ENCODE measurements at places on chromosomes 12 and 14.
A peak's percentile ranks its signal among the peaks of the same experiment; 100 is the strongest.

- DNase-seq: peak; percentile 6
These were observed 10.5 kb downstream of the CACNA2D4 start for GRCh38 chr12:1907652-1908611.

GRCh38 chr12:26939953-26940352 is 1.7 kb downstream of the FGFR1OP2 start:
- no peak for DNase-seq

GRCh38 chr14:79586416-79586815 is 624.9 kb downstream of the DIO2 start:
- no peak for DNase-seq

- DNase-seq: no peak
These were observed 13.1 kb upstream of the SMARCC2 start for GRCh38 chr12:56202366-56202765.

DNA sequence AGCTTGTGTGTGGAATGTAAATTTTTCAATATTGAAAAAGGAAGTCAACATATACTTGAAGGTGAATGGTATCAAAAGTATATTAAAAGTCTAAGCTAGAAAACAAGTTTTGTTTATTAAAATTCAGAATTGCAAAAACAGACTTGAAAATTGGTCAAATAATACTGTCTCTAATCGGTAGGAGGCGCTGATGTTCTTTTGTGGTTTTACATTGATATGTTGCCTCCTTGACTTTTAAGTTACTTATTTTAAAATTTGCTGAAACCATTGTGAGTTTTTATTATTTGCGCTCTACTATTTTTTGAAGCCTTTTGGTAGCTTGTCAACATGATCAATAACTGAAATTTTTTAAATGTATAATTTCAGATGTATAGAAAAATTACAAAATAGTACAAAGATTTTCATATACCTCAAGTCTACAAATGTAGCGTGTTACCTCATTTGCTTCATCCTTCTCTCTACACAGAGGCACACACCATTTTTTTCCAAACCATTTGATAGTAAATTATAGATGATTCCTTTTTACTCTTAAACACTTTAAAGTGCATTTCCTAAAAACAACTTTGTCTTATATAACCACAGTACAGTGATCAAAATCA is 6.9 kb downstream of the RTRAF start:
- DNase-seq: no peak

DNA sequence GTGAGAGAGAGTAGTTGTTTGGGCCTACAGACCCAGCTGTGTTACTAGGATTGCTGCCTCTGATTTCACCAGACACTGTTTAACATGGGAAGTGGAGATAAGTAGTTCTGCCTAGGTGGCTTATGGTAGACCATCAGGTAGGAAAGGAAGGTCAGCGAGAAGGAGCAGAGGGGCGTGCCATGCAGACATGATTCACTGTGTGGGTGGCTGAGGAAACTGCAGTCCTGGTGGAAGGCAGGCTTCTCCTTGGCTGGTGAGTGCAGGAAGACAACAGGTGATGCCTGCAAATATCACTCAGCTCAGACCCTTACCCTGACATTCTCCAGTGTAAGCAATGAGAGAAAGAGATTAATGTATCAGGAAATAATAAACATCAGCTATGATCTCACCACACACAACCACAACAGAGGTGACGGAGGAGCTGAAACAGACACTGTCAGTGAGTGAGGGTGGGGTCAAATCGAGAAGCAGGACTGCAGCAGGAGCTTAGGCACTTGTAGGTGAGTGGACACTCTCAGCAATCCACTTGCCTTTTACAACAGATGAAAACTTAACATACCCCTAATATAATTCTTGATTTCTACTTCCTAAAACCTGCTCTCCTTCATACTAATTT is 2.1 kb upstream of the PRR4 start:
- DNase-seq: no peak

GRCh38 chr12:33248364-33248763 is 191.3 kb downstream of the SYT10 start:
- DNase-seq: no peak

GRCh38 chr14:91352053-91352452 is 65.6 kb downstream of the CCDC88C start:
- DNase-seq: no peak

DNA sequence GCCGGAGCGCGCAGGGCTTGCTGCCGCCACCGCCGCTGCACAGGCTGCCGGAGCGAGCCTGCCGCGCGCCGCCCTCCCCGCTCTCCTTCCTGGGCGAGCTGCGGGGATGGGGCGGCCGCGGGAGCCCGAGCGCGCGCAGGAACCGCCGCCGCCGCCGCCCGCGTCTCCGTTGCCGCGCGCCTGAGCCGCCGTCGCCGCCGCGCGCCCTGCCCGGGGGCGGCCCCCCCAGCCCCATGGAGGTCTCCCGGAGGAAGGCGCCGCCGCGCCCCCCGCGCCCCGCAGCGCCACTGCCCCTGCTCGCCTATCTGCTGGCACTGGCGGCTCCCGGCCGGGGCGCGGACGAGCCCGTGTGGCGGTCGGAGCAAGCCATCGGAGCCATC is 352 bp downstream of the PLXNC1 start:
- DNase-seq: peak; percentile 59

DNA sequence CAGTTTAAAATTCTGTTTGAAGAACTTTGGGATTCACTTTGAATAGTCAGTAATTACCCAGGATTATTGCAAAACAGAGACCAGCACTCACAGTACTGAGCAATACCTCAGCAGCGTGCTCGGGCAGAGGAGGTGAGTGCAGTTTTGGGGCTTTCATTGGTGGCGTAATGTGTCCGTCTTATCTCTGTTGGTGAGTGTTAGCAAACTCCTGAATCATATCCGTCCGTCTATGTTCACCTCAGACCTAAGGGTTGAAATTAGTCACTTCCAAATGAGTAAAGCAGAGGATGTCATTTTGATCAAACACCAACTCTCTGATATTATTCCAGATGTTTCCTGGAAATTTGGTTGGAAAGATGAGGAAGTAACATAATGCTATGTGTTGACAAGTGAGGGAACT is 82.8 kb downstream of the BORCS5 start:
- no peak for DNase-seq

GRCh38 chr12:84767079-84767478 is 145.5 kb downstream of the SLC6A15 start:
- no peak for DNase-seq

DNA sequence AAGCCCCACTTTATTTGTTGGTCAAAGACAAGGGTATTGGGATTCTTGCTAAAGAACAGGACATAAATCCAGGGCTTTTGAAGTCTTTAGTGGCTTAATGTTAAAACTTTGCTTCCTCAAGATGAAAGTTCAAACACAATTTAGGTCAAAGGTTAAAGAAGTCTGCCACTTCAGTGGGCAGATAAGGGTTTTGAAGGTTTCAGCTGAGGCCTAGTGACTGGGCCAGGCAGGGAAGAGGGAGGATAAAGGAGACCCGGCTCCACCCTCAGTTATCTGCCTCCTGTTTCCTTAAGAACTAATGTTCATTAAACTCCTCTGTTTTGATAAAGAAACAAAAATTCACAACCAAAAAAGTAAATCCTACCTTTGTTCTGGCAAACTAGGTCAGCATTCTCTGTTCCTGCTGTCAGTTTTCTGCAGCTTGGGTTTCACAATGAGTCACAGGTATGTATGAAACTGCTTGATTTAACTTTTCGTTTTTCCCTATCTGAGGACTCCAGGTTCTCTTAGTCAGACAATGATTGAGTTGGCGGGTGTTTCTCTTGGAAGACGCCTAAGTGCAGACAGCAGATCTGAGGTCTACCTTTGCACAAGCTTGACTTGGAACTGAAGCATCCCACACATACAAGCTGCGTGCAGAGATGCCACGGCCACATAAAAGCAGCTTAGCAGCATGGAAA is 208.3 kb downstream of the EXOC5 start:
- no peak for DNase-seq

- no peak for DNase-seq
These were observed 23.9 kb upstream of the MAP1LC3B2 start for GRCh38 chr12:116535241-116535640.

GRCh38 chr14:21496453-21496852 is 14.7 kb downstream of the METTL3 start:
- no peak for DNase-seq

DNA sequence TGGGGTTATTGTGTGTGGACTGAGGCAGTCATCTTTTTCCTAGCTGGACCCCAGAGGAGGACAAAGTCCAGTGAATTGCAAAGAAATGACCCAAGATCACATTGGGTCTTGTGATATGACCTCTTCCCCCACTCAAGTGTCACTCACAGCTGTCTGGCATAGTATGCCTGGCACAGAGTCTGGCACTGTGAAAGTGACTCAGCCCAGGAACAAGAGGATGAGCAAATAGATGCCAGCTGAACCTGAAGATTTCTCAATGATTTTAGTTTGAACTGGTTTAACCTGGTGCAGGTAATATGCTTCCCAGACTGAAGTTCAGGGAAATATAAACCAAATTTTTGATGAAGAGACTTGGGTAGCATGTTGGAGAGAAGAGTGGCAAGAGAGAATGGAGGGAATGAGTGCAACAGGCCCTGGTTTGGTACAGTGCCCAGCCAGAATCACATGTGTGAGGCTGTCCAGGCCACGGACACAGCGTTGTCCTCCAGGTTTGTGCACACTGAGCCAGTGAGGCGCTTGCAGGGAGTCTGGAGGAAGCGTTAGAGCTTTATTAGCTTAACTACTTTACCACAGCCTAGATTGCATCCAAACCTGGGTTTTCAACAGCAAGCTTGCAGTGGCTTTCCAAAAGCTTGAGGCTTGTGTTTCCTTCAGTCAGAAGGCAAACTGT is 332.9 kb downstream of the NUAK1 start:
- DNase-seq: no peak

- DNase-seq: peak; percentile 34
These were observed 841.1 kb downstream of the NRXN3 start for GRCh38 chr14:79011091-79011919.

DNA sequence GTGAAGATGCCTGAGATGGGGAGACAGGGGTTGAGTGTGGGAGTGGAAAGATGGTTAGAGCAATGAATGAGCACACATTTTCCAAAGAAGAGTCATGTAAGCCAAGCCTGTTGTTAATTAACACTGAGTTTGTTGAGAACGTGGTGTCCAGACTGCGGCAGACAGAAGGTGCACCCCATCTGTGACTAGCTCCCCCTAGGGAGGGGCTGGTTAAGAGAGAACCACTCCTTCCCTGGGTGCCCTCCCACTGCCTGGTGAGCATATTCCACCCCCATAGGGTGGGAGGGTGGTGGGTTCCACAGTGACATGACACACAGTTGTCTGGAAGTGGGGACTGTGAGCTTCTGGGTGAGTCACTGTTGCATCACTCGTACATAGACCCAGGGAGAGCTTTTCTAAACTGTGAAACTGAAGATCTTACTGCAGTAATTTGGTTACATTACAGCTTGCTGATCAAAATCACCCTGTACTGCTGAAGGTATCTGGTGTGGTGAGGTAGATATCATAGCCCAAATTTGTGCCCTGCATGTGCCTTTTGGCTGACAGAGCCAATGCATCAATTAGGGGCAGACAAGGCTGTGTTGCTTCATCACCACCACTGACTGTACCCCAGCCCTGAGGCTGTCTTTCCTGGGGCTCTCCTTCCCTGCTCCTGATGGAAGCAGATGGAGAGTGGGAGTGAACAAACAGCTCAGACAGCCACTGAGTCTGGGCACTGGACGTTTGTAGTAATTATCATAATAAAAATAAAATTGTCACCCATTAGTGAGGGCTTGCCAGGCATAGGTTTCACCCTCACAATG is 150.9 kb downstream of the EMP1 start:
- no peak for DNase-seq

DNA sequence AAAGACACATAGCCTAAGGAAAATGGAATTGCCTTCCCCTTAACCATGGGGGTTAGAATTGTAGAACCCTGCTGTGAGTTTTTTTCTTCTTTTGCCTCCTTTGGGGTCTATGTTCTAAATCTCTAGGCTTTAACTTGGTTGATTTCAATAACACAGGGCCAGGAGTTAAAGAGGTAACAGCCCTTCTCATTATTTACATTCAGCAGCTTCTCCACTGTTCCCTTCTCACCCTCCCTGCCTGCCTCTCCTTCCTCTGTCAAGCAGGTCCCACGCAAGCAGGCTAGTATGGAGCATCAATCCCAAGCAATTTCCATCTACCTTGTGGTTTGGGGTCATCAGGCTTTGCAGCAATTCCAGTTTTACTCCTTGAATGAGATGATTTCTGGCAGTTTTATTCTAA is 236.1 kb upstream of the G2E3 start:
- DNase-seq: no peak

- no peak for DNase-seq
These were observed 73.0 kb downstream of the PRICKLE1 start for GRCh38 chr12:42516573-42516972.

DNA sequence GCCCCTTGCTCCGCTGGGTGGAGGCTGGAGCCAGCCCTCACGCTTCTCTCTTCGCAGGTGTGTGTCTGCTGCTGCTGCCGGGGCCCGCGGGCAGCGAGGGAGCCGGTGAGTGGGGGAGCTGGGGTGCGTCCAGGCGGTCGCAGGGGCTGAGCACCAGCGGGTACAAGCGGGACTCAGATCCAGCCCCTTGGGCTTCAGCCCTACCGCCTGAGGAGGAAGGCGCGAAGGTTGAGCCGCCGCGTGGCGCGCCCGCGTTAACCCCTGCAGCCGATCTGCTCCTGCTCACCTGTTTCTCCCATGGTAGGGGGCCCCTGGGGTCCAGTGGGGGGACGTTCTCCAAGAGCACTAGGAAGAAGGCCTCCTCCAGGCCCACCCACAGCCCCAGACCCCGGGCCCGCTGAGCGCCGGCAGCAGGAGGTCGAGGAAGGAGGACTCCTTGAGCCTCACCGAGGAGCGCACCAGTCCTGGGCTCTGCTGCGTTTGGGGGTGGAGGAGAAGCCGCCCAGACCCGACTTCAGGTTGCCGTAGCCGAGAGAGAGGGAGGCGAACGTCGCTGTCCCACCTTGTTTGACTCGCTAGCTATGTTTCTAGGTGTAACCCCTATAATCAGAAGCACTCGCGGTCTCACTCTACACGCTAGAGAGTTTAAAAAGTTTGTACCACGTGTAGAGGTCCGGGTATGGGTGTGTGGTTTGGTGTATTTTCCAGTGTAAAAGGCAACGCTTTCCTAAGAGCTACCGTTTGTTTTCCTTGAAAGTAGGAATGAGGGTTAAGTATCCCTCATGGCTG is 834 bp downstream of the COCH start:
- no peak for DNase-seq

DNA sequence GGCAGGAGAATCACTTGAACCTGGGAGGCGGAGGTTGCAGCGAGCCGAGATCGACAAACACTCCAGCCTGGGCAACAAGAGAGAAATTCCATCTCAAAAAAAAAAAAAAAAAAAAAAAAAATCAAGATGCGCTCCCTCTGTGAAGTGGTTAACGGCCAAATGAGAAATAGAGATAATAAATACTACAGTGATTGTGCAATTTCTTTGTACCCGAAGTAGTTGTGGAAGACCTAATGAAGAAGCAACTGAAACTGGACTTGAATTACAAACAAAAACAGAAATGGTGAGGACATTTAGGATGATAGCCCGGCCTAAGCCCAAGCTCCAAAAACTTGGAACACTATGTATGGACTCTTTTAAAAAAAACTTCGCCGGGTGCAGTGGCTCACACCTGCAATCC is 44.2 kb upstream of the CDK17 start:
- no peak for DNase-seq

GRCh38 chr14:68922201-68922621 is 56.9 kb downstream of the ACTN1 start:
- DNase-seq: no peak

- no peak for DNase-seq
These were observed 153.0 kb downstream of the NOVA1 start for GRCh38 chr14:26444822-26445221.

GRCh38 chr12:46516933-46517578 is 144.5 kb upstream of the SLC38A2 start:
- DNase-seq: no peak

GRCh38 chr12:47839214-47839876 is 19.6 kb upstream of the HDAC7 start:
- DNase-seq: no peak
